ENCODE measurements at places on chromosomes 7 and 10. TPM values are rescaled to one million over a fixed set of nuclear protein-coding genes. Genes with fewer than 3 reads are reported as not detected.

Gene C7orf57
- polyA plus RNA-seq, result 0.03 TPM

Gene NKX6-2
- polyA plus RNA-seq, result 0.03 TPM

Gene CYP2E1
- not detected for polyA plus RNA-seq

Gene CALML3
- 0.07 TPM for polyA plus RNA-seq

Gene TRPV5
- 0.01 TPM for polyA plus RNA-seq

Gene LAMB4
- 3.5 TPM for polyA plus RNA-seq

Gene TEX36
- not detected for polyA plus RNA-seq

Gene MYL7
- polyA plus RNA-seq, result 13.5 TPM

Gene WNT8B
- not detected for polyA plus RNA-seq

Gene CYP2C19
- 34.2 TPM for polyA plus RNA-seq
